Transverse colon (tissue), 4 donors: ENCODE measurements at places on chromosomes 1 and 21.

DNA sequence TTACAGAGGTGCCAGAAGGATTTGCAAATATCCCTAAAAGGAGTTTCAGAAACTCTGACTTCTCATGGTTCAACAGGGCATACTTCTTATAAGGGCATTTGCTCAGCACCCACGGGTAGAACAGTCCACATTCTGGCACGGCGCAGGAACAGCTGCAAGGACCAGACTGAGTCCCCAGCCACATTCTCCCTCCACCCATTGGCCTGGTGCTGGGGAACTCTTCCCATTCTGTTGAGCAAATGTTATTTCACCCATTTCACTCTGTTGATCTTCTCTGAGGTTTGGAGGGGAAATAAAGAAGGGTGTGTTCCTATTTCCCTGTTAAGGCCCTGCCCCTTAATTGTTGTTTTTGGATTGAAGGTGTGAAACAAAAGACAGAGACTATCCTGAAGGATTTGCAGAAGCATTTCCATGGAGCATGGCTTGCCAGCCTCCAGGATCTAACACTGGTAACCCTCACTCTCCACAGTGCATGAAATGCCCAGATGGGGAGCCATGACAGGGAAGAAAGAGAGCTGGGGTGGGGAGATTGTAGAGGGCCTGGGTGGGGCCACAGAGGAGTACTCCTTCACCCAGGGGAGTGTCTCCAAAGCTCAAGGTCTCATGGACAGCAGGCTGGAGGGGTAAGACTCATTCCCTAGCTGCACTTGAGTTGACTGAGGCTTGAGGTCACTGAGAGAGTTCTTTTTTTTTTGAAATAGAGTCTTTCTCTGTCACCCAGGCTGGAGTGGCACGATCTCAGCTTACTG, 35.0 kb downstream of the INAVA start:
- peak; percentile 13 for DNase-seq

GRCh38 chr1:204069887-204070286, 3.0 kb upstream of the SOX13 start:
- DNase-seq = no peak

GRCh38 chr1:30733493-30733892, 10.1 kb upstream of the MATN1 start:
- no peak for DNase-seq

- DNase-seq = peak; percentile 18
Measured at GRCh38 chr1:29237129-29237821, 953 bp downstream of the PTPRU start.

DNA sequence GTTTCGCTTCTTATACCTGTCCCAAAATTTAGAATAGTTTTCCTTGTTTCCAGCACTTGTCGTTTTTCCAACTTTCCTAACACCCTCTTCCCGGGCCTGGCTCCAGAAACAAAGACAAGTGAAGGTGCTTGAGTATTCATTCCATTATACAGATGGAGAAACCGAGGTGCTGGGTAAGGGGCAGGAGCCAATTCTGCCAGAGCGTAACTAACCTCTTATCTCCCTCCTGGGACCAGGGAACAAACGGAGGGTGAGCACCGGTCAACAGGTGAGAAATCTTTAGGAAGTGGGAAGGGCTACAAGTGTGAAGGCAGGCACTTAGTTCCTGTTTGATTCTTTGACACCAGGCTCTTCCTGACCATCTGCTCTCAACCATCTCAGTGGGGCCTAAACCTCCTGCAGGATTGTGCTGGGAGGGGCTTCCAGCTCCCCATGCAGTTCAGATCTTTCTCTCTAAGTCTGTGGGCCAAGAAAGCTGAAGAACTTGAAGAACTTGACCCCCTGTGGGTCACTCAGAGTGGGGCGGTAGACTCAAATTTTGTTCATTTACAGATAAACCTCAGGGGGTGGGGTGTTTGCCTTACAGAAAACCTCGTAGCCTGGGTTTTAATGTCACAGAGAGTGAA, 8.7 kb downstream of the PLXNA2 start:
- DNase-seq = no peak

GRCh38 chr1:240409615-240410014, 202.3 kb downstream of the GREM2 start:
- no peak for DNase-seq

GRCh38 chr21:35843911-35844667, 216.2 kb downstream of the SETD4 start:
- DNase-seq = no peak

GRCh38 chr1:1342584-1343115, 6.6 kb downstream of the DVL1 start:
- DNase-seq = no peak

GRCh38 chr1:32991819-32992488, 27.3 kb upstream of the RNF19B start:
- no peak for DNase-seq

- DNase-seq = no peak
Measured at GRCh38 chr21:45397381-45397780, 7.6 kb upstream of the COL18A1 start.

GRCh38 chr1:78267513-78268218, 221.9 kb downstream of the GIPC2 start:
- no peak for DNase-seq

DNA sequence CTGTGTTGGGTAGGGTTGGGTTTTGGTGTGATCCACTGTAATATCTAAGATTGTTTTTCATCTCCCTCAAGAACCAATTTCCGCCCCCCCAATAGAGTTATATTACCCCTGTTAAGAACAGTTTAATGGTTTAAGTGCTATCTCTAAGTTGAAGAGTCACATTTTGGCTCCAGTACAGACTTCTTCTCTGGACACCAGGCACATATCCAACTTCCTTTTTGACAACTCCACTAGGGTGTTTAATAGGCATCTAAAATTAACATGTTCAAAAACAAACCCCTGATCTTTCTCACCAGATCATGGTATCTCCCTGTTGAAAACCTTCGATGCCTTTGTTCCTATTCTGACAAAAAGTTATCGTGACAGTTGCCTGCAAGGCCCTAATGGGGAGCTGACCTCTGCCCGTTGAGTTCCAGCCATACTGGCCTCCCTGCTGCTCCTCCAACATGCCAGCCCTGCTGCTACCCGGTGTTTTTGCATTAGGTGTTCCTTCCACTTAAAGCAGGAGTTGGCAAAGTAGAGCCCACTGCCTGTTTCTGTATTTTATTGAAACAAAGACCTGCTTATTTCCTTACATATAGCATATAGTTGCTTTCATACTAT, 18.6 kb downstream of the USP24 start:
- DNase-seq = no peak

DNA sequence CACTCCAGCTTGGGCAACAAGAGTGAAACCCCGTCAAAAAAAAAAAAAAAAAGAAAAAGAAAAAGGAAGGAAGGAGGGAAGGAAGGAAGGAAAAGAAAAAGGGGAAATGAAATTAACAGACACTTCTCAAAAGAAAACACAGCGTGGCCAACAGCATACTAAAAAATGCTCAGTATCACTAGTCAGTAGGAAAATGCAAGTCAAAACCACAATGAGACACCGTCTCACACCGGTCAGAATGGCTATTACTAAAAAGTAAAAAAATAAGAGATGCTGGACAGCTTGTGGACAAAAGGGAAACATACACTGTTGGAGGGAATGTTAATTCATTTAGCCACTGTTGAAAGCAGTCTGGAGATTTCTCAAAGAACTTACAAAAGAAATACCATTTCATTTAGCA, 369.5 kb upstream of the BRINP3 start:
- DNase-seq = no peak

DNA sequence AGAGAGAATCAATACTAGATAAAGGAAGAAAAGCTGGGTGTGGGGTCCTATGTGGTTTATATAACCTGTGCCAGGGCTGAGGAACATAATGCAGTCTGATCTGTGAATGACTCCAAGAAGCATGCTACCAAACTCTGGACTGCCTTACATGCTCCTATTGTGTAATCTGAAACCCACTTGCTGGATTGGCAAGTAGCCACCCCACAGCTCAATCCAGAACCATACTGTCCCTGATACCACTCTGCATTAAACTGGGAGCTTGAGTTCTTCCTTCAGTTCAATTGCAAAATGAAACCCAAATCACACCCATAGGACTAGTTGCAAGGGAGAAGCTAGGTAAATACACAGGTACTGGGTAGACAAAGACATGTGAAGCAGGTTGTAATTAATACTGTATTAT, 115.4 kb upstream of the NEGR1 start:
- DNase-seq = no peak

DNA sequence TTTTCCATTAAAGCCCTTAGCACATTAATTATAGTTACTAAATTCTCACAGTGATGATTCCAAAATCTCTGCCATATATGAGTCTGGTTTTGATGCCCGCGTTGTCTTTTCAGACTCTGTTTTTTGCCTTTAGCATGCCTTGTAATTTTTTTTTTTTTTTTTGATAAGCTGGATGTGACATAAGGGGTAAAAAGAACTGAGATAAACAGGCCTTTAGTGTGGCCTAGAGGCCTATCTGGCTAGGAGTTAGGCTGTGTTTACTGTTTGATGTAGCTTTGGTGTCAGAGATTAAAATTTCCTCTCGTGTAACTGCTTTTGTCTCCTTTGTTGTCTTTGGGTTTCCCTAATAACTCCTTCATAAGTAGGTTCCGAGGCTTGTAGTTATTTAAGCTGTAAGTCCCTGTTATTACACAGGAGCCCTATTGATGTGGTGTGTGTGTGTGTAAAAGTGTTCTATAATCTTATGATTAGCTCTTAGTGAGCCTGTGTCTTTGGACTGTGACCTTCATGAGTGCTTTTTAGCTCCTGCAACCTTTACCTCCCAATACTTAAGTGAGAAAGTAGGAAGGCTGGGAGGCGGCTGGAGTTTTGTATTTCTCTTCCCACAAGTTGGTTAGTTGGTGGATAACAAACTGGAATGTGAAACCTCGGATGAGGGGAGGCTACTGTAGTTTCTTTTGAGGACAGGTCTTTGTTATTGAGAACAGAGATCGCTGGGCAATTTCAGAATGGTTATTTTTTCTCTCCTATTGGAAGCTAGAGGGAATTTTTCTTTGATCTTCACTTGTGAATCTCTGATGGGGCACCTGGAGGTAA, 19.3 kb downstream of the HS2ST1 start:
- no peak for DNase-seq

DNA sequence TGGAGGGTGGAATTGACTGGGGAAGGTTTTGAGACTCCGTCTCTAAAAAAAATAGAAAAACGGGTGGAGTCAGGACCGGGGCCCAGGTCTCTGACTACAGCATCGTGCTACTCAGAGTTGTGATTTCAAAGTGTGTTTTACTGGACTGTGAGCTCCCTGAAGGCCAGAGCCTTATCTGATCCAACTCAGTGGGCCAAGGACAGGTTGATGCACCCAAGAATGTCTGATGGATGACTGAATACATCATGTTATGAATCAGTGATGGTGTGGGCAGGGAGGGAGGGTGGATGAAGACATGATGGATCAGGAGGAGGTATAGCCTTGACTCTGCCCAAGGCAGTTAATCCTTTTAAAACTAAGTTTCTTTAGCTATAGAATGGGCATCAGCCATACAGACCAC, 81.6 kb downstream of the FOXD2 start:
- no peak for DNase-seq

DNA sequence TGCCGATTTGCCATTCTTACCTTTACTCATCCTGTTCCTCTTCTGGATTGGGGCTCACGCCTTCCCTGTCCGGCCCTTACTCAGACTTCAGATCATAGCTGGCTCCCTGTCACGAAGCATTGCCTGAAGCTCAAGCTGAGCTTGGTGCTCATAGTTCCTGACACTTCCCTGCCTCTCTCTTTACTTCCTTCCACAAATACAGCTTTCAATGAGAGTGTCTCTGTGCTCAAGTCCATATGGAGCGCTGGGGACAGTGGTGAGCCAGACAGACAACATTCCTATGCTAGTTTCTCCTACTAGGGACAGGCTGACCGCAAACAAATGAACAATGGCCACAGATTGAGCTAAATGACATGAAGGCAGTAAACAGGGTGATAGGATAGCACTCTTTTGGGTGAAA, 38.1 kb downstream of the HHAT start:
- no peak for DNase-seq

GRCh38 chr1:15262706-15263105, 15.7 kb downstream of the FHAD1 start:
- no peak for DNase-seq

- DNase-seq = no peak
Measured at GRCh38 chr21:46397993-46398392, 60.7 kb upstream of the DIP2A start.

DNA sequence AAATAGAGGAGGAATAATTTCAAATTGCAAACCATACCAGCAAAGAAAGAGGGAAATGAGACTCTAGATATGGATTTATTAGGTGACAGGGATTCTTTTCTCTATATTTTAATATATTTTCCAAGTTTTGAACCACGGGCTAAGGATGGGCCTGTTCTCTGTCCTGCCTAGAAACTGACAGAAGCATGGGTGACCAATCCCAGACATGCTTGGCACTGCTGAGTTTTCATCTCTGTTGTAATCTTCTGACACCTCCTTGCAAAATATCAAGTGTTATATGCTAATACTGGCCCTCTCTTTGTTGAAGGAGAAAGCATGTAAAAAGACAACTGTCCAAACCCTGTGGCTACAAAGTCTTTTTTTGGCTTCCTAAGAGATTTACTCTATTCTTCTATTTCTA, 774 bp upstream of the ANGPTL7 start:
- no peak for DNase-seq

- peak; percentile 66 for DNase-seq
Measured at GRCh38 chr1:40316595-40317393, at the start of gene COL9A2. COL9A2 (minus strand) TSS chr1:40317286; CDS start chr1:40317197, 89 bp downstream.

DNA sequence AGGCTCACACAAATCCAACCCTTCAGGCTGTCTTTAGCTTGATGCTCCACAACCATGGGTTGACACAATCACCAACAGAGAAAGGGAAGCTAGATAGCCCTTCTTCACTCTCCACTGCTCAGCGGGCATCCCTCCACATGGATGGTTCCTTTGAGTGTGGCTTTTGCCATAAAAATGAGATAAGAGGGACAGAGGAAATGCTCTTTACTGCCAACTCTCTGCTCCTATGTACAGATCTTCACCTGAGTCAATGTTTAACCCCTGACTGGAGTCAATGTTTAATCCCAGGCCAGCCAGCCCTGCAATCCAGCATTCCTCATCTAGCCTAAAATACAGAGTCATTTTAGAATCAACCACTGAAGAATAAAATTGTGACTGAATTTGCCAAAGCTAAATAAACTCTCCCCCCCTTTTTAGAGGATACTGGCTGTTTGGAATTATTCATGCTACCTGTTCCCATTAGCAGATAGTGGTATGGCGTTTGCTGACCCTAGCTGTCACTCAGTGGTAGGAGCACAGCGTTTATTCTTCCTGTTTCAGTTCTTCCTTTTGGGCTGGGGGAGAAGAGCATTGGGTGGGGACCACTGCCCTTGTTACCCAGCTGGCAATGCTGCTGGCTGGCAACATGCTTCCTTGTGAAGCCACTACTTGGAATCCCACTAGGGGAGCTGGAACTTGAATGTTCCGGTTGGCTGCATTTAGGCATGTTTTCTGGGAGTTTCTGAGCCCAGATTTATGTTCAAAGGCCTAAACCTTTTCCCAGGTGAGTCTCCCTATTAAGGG, 5.2 kb upstream of the PIGR start:
- peak; percentile 53 for DNase-seq

DNA sequence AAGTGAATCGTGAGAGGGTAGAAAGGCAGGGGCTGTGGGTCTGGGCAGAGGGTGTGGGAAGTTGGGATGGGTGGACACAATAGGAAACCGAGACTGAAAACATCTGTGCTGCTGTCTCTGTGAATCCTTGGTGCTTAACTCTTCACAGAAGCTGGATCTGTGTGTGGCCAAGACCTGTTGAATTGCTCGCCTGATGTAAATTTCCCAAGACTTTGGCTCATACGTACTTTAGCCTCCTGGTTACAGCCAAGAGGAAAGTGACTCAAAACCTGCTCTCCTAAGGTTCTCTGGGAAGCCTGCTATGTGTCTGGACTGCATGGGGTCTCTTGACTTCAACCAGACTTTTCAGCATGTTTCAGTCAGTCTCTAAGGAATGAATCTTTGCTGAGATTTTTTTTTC, 270.3 kb downstream of the RWDD3 start:
- DNase-seq = no peak

GRCh38 chr1:203371288-203371687, 20.4 kb upstream of the FMOD start:
- DNase-seq = no peak
